Inflammatory macrophage (primary cell): ENCODE measurements at places on chromosomes 11 and 22.
A peak's percentile ranks its signal among the peaks of the same experiment; 100 is the strongest.

GRCh38 chr11:118531597-118532084 lies 649 bp downstream of the TMEM25 start:
- no peak for DNase-seq

DNA sequence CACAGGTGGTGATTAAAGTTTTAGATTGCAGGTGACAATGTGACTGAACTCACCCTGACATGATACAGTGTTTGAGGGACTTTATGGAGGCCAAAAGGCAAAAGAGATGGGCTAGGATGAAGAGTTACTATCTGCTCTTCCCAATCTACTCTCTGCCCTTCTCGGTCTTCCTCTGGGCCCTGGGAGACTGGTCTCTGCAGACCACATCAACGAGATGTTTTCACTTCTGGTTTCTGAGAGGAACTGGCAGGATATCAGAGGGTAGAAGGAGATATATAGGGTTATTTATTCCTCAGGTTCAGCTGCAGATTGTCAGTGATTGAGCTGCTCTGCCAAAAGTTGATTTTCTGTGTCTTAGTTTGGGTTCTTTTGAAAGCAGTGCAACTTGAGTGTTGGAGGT lies 32.4 kb upstream of the CD44 start:
- DNase-seq = peak; percentile 27

DNA sequence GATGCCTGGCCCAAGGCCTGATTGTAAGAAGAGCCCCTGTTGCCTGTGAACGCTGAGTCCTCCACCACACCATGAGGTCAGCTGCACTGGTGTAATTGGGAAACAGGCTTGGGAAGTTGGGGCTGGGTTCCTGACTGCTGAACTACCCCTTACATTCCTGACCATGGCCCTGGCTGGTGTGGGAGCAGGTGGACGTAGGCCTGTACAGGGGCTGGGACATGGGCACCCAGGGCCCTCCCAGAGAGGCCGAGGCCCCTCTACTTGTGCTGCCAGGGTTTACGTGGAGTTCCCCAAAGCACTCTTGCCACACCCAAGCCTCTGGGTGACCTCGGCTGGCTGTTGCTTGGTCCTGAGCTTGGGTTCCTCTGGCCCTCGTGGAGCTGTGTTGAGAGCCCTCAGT lies 5.4 kb downstream of the RELT start:
- DNase-seq = peak; percentile 70

- DNase-seq = no peak
Observed at GRCh38 chr11:129239207-129239606, 47.1 kb upstream of the ARHGAP32 start.

GRCh38 chr11:19921976-19922688 lies 209.5 kb downstream of the NAV2 start:
- DNase-seq = no peak

GRCh38 chr11:46321757-46322156 lies 25.5 kb upstream of the DGKZ start:
- DNase-seq = peak; percentile 93

- DNase-seq = no peak
Observed at GRCh38 chr11:83521647-83522596, 235.8 kb upstream of the CCDC90B start.

DNA sequence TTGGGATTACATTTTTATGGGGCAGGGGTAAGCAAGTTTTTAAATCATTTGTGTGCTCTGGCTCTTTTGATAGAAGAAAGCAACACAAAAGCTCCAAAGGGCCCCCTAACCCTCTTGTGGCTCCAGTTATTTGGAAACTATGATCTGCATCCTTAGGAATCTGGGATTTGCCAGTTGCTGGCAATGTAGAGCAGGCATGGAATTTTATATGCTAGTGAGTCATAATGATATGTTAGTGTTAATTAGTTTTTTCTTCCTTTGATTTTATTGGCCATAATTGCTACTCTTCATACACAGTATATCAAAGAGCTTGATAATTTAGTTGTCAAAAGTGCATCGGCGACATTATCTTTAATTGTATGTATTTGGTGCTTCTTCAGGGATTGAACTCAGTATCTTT lies 10.1 kb downstream of the RAG1 start:
- DNase-seq = no peak

DNA sequence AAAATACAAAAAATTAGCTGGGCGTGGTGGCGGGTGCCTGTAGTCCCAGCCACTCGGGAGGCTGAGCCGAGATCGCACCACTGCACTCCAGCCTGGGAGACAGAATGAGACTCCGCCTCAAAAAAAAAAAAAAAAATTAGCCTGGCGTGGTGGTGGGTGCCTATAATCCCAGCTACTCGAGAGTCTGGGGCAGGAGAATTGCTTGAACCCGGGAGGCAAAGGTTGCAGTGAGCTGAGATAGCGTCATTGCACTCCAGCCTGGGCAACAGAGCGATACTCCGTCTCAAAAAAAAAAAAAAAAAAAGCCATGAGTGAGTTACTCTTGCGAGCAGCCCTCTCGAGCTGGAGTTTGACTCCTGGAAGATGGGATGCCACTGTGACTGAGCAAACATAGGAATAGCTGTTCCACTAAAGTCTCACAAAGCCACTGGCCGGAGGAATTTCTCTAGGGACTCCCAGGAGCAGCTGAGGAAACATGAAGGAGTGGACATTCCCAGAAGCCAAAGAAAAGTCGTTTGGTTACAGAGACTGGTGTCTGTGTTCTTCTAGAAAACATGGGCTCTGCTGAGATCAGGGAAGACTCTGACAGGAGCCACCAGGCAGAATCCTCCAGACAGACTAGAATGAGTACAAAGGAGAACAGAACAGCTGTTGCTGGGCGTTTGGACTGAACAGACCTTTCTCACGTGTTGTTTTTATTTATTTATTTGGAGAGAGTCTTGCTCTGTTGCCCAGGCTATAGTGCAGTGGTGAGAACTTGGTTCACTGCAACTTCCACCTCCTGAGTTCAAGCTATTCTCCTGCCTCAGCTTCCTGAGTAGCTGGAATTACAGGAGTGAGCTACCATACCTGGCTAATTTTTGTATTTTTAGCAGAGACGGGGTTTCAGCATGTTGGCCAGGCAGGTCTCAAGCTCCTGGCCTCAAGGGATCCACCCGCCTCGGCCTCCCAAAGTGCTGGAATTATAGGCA lies 32.4 kb upstream of the MYH9 start:
- DNase-seq = no peak

DNA sequence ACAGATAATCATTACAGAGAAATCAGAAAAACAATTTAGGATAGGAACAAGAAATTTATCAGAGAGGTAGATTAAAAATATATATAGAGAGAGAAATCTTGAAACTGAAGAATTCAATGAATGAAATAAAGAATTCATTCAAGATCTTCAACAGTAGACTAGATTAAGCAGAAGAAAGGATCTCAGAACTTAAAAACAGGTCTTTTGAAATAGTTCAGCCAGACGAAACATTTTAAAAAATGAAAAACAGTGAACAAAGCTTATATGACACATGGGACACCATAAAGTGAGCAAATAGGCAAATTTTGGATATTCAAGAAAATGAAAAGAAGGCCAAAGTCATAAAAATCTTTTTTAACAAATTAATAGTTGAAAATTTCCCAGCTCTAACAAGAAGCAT lies 138.8 kb downstream of the CASP12 start:
- no peak for DNase-seq

DNA sequence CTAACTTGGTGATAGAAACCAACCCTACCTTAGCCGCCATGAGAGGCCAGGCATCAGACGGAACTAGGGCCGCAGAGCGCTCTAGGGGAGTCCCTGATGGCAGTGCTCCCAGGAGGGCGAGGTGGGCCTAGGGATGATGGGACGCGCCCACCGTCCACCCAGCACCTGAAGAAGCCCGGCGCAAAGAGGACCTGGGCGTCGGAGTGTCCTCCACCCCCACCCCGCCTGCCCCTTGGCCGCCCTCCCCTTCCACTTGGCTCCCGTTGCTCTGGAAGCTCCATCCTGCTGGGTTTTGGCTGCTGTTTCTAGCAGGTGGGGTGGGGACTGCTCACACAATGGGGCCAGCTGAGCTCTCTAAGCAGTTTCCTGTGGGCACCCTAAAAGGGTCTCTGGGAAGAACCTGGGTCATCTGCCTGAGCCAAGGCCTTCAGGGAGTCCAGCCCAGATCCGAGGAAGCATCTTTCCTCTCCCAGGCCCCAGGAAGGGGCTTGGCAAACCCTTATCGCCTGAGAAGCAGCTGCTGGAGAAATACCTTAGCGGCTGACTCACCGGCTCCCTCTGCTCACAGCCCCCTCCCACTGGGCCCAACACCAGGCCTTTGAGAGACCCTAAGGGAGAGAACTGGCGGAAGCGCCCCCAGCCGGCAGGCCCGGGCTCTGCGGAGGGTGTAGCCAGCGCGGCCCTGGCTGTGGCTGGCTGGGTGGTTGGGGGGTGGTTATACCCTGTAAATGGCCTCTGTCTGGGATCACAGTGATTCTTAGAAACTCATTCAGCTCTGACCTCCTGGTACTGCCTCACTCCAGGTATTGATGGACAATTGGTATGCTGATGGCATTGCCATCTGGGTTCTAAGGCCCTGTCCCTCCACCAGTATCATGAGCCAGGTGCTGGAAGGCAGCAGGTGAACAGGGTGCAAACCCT lies 19.3 kb downstream of the CREB3L1 start:
- DNase-seq = no peak

DNA sequence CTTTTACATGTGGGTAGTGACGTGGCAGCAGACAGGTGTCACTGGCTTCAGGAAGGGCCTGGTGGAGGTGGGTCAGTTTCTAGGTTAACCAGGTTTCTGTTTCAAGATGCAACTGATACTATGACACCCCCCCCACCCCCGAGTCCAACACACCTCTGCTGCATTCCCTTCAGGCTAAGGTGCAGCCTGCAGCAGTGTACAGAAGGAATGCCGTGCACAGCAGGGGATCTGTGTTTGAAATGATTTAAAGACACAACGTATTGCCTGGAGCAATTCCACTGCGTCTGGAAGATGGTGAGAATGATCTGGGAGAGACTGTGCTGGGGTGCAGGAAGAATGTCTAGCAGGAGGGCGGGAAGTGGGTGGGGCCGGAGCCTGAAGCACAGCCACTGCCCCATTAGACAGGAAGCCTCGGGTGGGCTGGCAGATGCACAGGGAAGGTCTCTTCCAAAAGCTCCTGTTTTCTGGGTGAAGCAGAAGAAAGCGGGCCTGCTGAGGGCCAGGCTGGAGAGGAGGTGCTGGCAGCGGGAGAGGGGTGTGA lies 11.9 kb upstream of the TESMIN start:
- DNase-seq = no peak

DNA sequence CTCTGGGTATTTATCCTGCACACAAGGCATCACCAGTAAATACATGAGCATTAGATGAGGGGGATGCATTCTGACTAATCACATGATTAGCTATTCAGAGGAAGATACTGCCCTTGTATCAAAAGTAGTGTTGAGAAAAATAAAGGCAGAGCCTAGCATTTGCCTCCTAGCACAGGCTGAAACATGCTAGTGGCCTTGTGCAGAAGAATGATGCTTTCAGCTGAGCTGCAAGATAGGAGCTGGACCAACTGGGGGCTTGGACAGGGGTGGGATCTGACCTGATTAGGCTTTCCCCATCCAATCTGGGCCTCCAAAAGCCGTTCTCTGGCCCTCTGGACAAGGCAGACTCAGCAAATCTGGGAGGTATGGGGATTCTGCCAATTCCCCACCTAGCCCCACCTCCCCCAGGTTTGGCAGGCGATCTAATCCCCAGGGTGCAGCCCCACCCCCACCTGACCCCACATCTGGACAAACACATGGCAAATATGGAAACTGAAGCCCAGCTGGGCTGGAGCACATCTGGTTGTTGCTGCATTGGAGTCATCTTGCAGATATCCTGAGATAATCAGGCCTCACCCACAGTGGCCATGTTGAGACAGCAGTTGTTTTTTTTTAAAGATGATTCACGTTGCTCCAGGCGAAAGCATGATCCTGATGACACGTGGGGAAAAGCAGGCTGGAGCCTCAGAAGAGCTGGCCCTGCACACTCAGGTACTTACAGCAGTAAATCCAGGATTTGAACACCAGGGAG lies 4.4 kb upstream of the MISFA start:
- DNase-seq = no peak

DNA sequence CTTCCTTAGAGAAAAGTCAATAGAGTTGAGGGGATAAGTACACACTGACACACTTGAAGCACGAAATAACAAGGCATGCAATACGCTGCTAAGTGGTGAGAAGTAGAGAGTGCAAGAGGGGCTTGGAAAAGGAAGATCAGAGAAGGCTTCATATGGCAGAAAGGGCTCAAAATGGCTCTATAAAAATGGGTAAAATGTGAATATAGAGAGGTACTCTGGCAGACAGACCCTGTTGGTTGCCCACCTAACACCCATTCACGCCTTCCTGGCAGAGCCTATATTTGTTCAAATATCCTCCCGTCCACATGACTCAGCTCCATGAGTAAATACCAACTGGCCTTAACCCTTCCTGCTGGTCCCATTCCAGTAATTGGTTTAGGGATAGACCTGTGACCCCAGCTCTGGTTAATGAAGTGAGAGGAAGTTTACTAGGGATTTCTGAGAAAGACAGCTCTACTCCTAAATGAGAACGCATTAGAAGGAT lies 38.9 kb upstream of the CCDC34 start:
- DNase-seq = no peak

DNA sequence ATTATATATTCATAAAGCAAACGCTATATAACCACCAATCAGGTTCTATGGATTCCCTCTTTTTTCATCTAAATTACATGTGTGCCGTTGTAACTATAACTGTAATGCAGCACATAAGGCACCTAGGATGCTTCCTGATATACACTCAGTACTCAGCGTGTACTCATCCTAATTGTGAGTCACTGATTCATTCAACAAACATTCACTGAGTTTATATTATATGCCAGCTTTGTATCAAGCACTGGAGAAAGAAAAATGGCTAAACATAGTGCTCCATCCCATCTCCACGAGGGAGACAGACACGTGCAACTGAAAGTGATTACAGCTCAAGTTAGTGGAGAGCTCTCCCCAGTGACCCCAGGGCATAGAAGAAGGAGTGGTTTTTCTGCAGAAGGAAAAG lies 49.9 kb upstream of the SYN3 start:
- DNase-seq = no peak

- DNase-seq = peak; percentile 61
Observed at GRCh38 chr22:17047656-17048055, 37.1 kb upstream of the IL17RA start.

GRCh38 chr11:123480290-123480815 lies 50.3 kb downstream of the GRAMD1B start:
- DNase-seq = peak; percentile 42
